Diencephalon (tissue), 1 donor: ENCODE measurements at places on chromosomes 2 and 18. TPM values are rescaled to one million over a fixed set of nuclear protein-coding genes. Genes with fewer than 3 reads are reported as not detected.

CD207 gene
- not detected for total RNA-seq

NETO1 gene
- 50.7 TPM for total RNA-seq

EVA1A gene
- not detected for total RNA-seq

MCM6 gene
- total RNA-seq = 21.2 TPM

ZFP36L2 gene
- total RNA-seq = 8.8 TPM

CDKL4 gene
- total RNA-seq = 13.4 TPM
